Neural crest cell (in vitro differentiated cells): ENCODE measurements at places on chromosomes 7 and 10. TPM values are rescaled to one million over a fixed set of nuclear protein-coding genes. Genes with fewer than 3 reads are reported as not detected.

GRCh38 chr7:100840470-100841100, 11.9 kb upstream of the SLC12A9 start:
- no peak for DNase-seq

DNA sequence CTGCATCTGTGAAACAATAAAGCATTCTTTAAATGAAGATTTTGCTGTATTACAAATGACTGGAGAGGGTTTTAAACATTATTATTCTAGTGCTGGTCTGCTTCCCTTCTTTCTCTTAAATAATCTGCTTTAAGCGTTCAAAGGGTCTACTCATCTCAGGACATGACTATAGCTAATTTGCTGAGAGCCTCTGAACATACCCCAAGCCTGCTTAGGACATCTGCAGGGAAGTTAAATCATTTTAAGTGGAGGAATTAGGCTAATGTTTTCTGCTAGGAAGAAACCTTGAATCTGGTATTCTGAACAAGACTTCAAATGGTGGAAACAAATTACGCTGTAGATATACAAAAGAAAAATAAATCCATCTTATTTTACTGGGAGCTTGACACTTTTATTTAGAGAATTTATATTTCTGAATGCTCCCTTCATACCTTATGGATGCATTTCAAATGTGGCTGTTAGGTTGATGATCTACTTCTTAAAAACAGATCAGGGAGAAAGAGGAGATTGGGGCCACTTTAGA, 124.4 kb upstream of the ITGB1 start:
- DNase-seq = no peak

- DNase-seq = no peak
Observed at GRCh38 chr7:877312-878232, 1.2 kb downstream of the GET4 start.

- no peak for DNase-seq
Observed at GRCh38 chr10:132232981-132233380, 46.2 kb downstream of the DPYSL4 start.

DNA sequence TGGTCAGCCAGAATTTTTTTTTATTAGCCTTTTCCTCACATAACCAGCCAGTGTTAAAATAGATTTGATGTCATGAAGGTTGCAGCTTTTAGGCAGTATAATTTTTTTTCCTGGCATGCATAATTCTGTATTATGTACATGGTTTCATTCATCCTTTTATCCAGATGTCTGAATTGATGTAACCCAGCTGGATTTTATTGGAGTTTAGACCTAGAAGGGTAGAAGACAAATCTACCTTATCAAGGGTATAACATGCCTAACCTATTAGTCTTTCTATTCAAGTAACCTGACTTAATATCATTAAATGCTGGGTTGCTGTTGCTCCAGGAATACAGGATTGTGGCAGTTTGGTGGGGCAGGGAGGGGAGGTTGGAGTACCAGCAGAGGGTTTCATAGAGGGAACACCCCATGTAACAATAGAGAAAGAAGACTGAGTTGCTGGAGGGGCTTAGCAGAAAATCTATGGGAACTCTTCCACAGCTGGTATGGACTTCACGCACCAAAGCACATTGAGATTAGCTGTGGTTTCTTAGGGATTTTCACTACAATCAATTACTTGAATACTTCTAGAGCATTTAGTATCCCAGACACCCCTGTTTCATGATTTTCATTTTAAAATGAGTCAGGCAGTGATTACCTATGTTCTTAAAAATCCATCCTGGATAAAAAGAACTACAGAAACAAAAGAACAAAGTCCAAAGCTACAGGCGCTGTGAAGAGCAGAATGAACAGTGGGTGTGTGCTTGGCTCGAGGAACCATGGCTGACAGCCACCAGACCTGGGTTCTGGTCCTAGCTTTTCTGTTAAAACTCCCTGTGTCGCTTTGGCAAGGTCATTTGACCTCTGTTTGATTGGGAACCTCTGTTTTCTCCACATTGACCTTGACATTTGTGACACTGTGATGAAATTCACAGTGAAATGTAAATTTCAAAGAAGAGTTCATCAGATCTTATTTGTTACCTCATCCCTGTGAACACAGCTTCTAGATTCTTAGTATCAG, 93.5 kb downstream of the CREM start:
- no peak for DNase-seq

- DNase-seq = no peak
Observed at GRCh38 chr10:48554656-48555055, 50.2 kb downstream of the ARHGAP22 start.

GBX1 gene
- total RNA-seq = 2.0 and 2.4 TPM in 2 replicates

GIMAP4 gene
- not detected in 2 replicates for total RNA-seq

LRIT1 gene
- not detected in 2 replicates for total RNA-seq
